ENCODE measurements at places on chromosomes 16 and 17. TPM values are rescaled to one million over a fixed set of nuclear protein-coding genes. Genes with fewer than 3 reads are reported as not detected.
A peak's percentile ranks its signal among the peaks of the same experiment; 100 is the strongest.

DNA sequence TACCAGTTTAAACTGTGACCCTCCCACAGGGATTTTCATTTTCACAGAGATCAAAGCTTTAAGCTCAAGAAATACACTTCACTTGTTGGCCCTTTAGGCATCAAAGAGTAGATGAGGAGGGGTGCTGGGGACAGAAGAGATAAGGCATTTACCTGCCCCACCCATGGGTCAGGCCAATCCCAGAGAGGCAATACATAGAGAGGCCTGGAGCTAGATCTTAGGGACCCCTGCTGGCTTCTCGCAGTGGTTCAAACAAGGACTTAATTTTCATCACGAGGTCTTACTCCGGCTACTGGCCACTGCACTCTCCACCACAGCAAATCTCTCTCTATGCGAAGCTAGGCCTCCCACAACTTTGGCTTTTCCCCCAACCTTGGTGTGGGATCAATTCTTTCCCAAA lies 46.6 kb downstream of the NOG start:
- DNase-seq: no peak

The MYH8 gene
- not detected for total RNA-seq

The SLC9A5 gene
- 3.7 TPM for total RNA-seq

The FSCN2 gene
- total RNA-seq: 1.6 TPM

DNA sequence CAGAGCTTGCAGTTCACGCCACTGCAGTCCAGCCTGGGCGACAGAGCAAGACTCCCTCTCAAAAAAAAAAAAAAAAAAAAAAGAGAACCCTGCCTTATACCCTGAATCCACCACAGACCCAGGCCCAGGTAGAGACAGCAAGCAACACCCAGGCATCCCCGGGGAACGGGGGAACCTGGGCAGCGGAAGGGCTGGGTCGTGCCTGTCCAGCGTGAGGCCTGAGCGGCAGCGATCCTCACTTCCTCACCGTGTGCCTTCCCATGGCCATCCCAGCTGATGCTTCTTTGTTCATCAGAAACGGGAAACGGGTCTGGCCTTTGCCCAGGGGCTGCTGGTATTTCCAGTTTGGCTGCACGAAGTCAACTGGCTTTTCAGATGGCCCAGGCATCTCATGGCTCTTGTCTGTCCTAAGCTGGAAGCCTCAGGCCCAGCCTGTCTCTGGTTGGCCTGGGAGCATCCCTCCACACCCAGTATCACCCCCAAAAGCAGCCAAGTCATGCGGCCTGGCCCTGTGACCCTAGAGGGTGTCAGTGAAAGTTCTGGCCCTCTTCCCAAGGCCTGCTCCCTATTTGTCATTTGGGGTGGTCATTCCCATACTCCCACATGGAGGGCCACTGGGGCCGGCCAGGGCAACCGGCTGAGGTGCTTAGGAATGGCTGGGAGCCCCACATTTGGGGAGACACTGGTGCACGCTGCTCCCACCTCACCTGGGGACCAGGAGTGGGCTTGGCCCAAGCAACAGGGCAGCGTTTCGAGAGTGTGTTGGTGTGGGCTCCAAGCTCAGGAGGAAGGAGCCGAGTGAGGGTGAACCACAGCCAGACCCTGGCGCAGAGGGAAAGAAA lies 20.1 kb downstream of the FAM83G start:
- no peak for DNase-seq

DNA sequence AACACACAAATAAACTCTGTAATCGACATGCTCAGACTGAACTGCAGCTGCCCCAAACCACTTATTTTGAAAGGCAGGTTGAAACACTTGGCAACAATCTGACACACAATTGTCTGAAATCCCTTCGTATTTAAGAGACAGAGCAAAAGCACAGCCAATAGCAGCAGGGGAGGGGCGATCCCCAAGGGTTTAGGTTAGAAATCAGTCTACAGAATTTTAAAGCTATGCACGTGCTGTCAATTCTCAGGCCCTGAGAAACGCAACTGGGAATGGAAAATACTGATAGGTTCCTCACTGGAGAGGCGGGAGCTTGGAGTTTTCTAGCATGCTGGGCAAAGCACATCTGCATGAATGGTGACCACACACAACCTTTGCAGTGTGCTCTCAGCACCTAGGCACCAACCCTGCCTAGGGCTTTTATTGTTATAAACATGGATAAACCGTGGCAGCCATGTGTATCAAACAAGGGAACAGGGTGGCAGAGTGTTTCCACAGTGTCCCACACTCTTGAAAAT lies 168.0 kb downstream of the AATF start:
- no peak for DNase-seq

The GSG1L gene
- not detected for total RNA-seq

DNA sequence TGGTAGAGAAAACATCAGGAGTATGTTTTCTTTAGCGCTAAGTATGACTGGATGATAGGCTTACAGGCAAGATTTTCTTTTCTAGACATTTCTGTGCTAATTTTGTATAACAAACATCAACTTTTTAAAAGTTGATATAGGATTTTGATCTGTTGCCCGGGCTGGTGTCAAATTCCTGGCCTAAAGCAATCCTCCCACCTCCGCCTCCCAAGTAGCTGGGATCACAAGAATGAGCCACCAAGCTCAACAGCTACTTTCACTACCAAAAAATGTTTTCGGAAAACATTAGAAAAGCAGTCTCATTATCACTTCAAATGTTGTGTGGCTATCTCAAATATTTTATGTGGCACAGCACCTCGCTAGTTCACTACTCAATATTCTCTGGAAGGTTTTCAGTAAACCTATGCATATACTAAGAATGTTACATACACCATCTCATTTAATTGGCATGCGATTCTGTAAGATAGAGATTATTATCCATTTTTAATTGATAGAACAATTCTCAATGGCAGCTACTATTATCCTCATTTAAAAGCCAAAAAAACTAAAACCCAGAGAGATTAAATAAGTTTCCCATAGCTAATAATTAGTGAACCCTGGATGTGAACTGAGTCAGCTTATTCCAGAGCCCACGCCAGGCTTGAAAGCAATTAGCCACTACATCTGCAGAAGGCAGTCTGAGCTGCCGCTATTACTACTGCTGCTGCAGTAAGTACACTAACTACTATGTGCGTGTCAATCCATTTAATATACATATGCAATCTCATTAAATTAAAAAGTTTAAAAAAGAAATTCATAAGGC lies 41.7 kb downstream of the CREBBP start:
- DNase-seq: no peak

GRCh38 chr16:57240851-57241250 lies 4.2 kb upstream of the ARL2BP start:
- DNase-seq: no peak

GRCh38 chr16:66512272-66513110 lies 37.4 kb downstream of the TK2 start:
- DNase-seq: peak; percentile 26
